ENCODE measurements at places on chromosomes 5 and 9. TPM values are rescaled to one million over a fixed set of nuclear protein-coding genes. Genes with fewer than 3 reads are reported as not detected.

- DNase-seq = peak; percentile 8
Measured at GRCh38 chr5:15850939-15851341, 328.7 kb downstream of the MARCHF11 start.

DNA sequence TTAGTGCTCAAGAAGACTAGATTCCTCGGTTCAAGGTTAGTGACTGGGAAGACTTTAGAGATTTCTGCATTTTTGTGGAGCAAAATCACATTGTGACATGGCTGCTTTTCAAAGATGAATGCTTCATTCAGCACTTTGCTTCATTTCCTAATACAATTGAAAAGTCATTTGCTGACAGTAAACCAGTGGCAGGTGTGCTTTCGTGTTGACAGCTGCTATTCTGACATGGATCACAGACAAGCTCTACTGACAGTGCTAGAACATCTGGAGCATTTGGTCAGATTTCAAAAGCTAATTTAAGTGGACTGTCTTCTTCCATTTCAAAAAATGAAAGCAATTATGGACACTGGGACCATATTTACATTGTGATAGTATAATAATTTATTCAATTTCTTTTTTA lies 1060.1 kb downstream of the PTPRD start:
- no peak for DNase-seq

- DNase-seq = peak; percentile 82
Measured at GRCh38 chr9:107733523-107733894, 243.9 kb upstream of the KLF4 start.

DNA sequence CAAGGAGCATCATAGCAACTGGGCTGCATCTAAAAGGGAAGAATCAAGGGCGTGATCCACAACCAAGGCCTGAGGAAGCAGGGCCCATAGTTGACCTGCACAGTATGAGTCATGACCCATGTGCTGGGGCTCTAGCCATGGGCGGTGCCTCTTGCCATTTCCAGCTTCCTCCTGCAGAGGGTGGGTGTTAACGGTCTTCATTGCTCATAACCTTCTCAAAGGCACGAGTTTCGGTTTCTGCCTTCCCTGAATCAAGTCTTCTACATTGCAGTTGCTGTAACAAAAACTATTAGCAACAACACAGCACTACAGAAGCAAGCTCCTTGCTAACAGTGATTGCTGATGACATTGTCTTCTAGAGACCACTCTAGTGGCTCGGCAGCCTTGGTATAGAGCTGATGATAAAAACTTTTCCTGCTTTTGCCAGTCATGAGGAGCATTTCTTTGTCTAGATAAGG lies 66.9 kb downstream of the CTSL start:
- DNase-seq = peak; percentile 94

DNA sequence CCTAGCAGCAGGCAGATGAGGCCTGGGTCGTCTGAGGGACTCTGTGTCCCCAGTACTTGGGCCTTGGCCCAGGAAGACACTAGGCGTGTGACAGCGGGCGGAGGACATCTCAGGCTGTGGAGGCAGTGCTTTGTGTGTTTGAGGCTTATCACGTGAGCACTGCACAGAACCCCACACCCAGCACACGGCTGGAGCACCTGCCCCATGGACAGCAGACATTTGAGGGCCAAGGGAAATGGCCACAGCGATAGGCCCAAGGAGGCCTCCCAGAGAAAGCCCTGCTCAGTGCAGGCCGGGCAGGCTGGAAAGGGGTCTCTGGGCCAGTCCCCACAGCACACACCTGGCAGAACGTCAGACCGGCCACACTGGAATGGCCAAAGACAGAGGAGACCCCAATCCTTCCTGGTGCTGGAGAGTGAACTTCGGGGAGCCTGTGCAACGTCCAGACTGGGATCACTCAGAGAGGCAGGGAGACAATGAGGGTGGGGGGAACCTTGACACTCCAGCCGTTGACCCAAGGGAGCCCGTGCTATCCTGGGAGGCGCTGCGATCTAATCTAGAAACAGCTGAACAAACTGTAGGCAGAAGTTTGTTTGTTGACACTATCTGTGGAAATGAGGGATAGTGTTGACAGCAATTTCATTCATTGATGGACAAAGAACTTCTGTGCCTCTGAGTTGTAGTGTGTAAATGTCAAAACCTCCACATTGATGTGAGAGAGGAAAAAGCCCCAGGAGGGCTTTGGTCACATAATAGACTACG lies 19.6 kb upstream of the FLT4 start:
- no peak for DNase-seq

DNA sequence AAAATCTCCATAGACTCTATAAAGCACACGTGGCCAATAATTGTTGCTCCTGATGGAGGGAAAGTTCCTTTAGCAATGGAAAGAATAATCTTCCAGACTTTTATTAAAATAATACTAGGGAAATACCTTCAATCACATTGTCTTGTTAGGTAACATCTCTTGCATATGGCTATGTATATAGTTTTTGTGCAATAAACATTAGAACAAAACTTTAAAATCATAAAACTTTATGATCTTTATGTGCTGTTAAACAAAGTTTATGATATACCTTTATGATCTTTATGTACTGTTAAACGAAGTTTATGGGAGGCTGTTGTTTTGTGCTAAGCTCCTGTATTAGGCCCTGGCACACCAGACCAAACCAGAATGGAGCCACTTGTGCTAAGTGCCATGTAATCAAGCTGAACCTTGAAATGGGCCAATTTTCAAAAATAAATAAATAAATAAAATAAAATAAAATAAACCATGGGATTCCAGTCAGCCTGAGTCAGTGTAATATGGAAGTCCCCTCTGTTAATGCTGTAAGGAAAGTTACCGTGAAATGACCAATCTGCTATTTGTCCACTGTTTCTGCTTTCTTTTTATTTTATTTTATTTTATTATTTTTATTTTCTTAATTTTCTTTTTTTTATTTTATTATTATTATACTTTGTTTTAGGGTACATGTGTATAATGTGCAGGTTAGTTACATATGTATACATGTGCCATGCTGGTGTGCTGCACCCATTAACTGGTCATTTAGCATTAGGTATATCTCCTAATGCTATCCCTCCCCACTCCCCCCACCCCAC lies 431.3 kb downstream of the SPATA31D1 start:
- DNase-seq = no peak

DNA sequence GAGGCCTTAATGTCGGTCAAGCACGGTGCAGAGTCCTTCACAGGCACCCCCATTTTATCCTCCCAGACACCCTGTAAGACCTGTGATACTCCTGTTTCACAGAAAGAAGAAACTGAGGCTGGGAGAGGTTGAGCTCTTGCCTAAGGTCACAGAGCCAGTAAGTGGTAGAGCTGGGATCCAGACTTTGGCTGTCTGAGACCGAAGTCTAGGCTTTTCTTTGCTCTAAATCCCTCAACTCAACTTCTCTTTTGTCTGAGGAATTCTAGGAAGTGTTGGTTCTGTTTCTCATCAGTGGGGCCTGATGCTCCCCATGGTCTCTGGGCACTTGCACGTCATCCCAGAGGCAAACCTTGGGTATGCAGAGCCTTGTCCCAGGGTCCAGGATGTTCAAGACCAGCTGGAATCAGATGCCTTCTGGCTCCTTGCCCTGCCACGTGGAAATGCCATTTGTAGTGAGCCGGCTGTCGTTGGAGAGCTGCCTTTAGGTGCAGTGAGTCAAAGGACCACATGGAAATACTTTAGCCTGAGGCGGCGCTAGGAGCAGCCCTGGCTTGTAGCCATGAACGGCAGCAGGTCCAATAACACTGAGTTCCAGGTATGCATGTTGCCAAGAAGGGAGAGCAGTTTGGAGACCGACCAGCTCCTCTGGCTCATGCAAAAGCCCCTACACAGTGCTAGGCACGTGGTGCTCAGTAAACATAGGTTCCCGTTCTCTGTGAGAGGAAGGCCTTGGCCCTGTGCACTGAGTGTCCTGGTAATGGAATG lies 9.2 kb downstream of the DCANP1 start:
- DNase-seq = peak; percentile 94

DNA sequence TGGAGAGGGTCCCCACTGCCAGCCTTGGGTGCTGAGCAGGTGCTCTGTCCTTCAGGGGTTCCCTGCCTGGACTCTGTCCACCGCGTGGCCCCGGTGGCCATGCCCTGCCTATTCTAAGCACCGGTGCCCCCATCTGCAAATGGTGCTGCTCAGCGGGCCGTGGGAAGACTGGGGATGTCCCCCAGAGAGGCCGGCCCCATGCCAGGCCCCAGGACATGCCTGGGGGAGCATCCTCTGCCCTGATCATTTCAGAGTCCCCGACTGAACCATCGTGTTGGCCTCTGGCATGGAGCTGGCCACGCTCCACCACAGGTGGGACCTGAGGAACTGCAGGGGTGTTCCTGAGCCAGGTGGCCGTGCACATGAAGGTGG lies 64.7 kb downstream of the RXRA start:
- DNase-seq = no peak

- no peak for DNase-seq
Measured at GRCh38 chr5:75142566-75143136, 90.3 kb upstream of the GCNT4 start.

- no peak for DNase-seq
Measured at GRCh38 chr5:109857405-109858031, 167.8 kb downstream of the MAN2A1 start.

The DDX4 gene
- not detected for total RNA-seq

The SAXO1 gene
- total RNA-seq = 0.17 TPM

The SCGB3A2 gene
- total RNA-seq = not detected

Data from fibroblast of lung (primary cell).